D341Med (cell line): ENCODE measurements at places on chromosomes 13 and 19.

GRCh38 chr13:79309690-79310089 is 96.4 kb downstream of the RBM26 start:
- DNase-seq = no peak

DNA sequence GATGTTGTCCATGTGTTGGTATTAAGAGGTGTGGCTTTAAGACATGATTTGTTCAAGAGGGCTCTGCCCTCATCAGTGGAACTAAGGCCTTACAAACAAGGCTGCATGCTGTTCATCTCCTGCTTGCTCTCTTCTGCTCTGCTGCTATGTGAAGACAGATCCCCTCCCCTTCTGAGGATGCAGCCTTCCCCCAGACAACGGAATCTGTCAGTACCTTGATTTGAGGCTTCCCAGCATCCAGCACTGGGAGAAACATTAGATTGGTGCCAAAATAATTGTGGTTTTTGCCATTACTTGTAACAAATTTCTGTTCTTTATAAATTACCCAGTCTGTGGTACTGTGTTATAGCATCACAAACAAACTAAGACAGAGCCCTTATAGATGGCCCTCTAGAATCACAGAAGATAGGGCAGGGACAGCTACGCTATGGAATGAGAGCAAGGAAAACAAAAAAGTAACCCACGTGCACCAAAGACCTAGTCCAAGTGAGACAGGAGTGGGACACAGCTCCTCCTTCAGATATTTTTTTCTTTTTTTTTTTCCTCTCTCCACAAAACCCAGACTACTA is 151.5 kb upstream of the RXFP2 start:
- no peak for DNase-seq

DNA sequence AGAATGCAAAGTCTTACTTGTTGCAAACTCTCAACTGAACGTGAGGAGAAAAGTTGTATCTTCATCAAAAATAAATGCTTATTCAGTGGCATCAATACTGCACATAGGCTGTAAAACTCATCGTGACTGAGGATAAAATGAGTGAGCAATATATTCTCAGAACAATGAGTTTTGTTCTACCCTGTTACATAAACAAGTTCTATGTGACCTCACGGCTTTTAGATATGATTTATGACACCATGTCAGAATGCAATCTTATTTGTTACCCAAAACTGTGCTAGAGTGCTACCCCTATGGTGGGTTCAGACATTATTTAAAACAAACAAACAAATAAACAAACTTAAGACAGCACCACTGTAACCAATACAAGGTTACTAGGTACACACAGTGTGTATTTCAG is 55.4 kb downstream of the FOXO1 start:
- no peak for DNase-seq

- DNase-seq = no peak
Measured at GRCh38 chr19:29117926-29118325, 95.0 kb downstream of the UQCRFS1 start.

DNA sequence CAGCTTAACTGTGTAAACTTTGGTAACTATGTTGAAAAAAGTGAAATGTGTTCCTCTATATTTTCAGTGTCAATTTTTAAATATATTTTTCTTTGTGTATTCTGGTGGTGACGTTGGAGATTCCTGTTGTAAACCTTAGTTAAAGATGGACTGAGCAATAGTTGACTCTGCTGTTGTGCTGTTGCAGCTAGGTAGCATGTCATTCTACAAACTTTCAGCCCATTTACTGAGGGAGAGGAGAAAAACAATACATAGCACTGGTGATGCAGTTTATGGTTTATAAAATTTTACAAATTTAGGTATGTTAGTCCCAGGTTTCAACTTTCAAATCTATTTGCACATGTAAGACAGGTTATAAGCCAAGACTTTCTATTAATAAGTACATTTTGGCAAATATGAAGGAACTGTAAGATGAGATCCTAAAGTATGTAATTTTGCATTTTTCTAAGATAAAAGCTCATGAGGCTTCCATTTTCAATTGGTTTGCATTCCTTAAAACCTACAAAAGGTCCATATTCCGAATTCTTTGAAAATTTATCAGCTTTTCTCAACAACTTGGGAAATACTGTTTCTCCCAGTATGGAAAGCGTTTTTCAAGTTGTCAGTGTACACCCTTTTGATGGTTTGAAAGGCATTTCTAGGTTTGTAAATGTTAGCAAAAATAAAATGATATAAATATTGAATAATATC is 1.5 kb downstream of the NDFIP2 start:
- DNase-seq = no peak

- DNase-seq = no peak
Measured at GRCh38 chr19:1355568-1356507, 27.9 kb upstream of the NDUFS7 start.

DNA sequence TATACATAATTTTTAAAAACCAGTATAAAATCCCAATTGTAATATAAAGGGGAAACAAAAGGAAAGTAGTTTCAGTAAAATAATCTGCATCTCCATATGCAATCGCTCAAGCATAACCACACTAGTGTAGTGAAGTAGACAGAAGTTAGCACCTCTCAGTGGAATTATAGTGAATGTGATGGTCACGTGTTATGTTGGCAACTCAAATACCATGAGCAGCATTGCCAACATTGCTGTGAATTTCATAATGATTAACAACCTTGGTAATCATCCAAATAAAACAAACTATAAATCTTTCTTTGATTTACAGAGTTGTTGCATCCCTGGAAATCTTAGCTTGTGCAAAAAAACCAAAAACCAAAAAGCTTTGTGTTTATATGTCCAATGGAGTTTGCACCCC is 77.3 kb upstream of the SIAH3 start:
- DNase-seq = no peak

GRCh38 chr19:41521931-41522555 is 53.9 kb upstream of the CEACAM21 start:
- no peak for DNase-seq

- no peak for DNase-seq
Measured at GRCh38 chr19:13026462-13027370, 31.4 kb downstream of the NFIX start.

DNA sequence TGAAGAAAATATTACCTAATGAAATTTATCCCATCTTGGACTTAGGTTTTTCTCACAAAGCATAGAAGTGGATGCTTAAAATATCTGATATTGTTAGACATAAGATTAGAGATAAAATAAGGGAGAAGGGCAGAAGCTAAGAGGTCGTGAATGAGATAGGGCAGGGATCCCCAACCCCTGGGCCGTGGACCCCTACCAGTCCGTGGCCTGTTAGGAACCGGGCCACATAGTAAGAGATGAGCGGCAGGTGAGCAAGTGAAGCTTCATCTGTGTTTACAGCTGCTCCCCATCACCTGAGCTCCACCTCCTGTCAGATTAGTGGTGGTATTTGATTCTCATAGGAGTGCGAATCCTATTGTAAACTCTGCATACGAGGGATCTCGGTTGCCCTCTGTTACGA is 202.9 kb downstream of the GPC5 start:
- no peak for DNase-seq

- DNase-seq = no peak
Measured at GRCh38 chr19:40143612-40144011, 47.6 kb upstream of the MAP3K10 start.

GRCh38 chr13:111117289-111117688 is 2.2 kb downstream of the ARHGEF7 start:
- DNase-seq = no peak

- DNase-seq = no peak
Measured at GRCh38 chr13:88883741-88884140, 1212.6 kb downstream of the SLITRK5 start.

GRCh38 chr13:100454876-100455275 is 133.7 kb downstream of the GGACT start:
- no peak for DNase-seq

DNA sequence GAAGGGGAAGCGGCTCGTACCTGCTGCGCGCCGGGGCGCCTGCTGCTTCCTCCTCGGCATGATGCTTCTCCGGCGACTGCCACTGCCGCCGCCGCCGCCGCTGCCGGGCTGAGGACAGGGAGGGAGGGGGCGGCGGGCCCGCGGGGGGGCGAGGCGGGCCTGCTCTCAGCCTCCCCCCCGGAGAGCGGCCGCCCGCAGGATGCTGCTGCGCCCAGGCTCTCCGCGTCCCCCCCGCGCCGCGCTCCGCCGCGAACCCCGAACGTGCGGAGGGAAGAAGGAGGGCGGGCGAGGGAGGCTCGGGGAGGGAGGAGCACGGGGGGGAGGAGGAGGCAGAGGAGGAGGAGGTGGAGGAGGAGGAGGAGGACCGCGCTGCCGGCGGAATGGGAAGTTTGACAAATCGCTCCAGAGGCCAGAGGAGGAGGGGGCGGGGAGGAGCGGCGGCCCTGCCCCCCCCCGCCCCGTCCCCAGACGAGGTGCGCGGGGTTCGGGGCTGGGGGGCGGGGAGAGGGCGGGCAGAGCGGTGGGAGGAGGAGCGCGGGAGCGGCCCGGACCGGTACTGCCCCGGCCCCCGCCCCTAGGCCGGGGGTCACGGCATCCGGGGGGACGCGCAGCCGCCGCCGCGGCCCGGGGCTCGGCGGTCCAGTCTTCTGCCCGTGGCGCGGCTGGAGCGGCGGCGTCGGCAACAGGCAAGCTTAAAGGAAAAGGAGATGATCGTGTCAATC is at the start of gene TSHZ3:
TSHZ3 (minus strand) TSS at position 277 of the 722 bp plus-strand sequence; CDS start at position 60, 217 bp downstream.
- peak; percentile 83 for DNase-seq

DNA sequence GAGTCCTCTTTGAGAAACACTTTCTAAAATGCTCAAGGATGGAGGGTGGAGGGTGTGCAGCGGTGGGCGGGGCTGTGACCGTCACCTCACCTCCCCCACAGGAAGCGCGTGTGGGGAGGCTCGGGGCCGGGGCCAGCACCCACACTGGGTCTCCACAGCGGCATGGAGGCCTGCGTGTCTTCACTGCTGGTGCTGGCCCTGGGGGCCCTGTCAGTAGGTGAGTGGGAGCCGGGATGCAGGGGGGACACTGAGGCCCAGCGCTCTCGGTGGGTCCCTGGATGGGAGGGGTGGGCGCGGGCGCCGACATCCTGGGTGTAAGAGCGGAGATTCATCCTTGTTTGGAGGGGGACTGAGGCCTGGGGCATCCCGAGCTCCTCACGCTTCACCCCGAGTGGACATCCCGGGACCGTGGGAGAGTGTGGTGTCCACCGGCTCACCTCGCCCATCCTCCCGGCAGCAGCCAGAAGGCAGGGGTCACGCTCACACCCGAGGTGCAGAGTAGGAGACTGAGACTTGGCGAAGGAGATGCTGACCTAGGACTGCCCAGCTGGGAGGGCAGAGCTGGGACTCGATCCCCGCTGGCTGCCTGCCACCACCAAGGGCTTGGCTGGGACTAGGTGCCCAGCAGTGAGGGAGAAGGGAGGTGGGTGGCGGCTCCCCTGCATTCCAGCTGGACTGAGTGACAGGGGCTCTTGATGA is at the start of gene GZMM:
GZMM (plus strand) TSS at position 144 of the 699 bp plus-strand sequence; CDS start at position 163, 19 bp downstream.
- no peak for DNase-seq

DNA sequence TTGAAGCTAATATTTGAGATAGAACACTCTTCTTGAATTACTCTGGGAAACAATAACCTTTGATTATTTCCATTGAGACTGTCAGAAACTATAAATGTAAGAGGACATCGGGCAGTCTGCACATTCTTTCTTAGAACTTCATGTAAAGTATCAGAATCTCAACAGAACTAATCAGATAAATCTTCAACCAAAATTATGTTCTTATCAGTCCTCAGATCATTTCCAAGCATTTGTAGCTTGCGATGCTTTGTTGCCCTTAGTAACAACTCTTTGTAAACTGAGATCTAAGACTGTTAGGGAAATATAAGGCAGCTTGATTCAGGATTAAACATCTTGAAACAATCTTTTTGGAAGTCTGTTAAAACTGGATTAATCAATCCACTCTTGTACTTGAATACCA is 70.3 kb downstream of the FNDC3A start:
- DNase-seq = no peak

- DNase-seq = no peak
Measured at GRCh38 chr13:24203273-24203672, 42.8 kb downstream of the SPATA13 start.

GRCh38 chr13:97554496-97554895 is 120.5 kb downstream of the RAP2A start:
- no peak for DNase-seq
